ENCODE measurements at places on chromosomes 2 and 18.

GRCh38 chr2:34266908-34267697, 668.0 kb upstream of the FAM98A start:
- DNase-seq, result no peak

DNA sequence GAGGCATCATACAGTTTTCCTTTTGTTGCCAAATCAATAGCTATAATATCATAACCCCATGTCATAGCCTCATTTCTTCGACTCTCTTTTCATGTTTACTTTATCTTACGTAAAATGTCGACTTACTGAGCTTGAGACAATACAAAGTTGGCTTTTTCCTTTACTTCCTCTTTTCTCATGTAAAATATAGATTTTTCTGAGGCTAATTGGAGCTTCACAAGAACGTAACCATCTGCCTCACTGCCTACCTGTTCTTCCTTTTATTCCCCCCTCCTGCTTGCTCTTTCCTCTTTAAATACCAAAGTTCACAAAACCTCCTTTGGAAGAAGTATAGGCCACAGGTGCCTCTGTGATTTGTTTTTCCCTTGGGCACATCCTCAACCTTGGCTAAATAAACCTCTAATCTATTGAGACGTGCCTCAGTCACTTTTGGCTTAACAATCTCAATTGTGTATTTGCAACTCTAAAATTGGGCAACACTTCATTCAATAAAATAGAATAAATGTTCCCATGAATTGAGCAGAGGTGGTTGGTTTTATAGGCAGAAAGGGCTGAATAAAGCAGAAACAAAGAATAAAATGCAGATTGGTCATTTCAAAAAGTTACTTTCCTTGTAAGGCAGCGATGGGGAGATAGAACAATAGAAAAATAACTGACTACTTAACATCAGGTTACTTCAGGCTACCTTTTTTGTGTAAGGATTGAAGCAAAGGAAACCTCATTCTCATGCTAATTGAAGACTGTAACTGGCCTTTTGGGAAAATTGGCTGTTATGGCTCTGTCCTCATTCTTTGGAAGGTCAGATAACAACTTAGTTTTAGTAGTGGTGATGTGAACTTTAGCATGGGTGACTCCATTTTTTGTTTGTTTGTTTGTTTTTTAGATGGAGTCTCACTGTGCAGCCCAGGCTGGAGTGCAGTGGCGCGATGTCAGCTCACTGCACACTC, 21.3 kb downstream of the COMMD1 start:
- DNase-seq, result no peak

DNA sequence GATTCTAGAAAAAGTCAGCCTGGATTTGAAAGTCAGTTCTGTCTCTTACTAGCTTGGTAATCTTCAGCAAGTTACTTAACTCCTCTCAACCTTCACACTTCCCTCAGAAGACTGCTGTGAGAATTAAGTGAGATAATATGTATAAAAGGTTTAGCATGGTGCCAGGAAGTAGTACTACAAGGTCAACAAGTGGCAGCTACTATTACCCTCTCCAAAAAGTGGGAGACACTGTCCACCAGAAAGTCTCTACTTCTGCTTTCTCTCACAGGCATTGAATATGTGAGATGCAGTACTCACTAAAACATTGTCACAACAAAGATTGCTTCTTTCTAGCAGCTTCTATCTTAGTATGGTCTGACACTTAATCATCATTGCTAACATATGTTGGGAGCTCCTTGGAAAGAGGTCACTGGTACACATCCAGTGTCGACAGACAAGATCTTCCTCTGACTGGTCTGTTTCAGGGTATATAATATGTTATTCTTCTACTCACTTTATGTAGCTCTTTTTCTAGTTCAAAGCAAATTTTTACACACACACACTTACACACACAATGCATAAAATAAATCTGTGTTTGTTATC, 47.9 kb downstream of the DOCK10 start:
- DNase-seq, result no peak

- no peak for DNase-seq
Observed at GRCh38 chr18:43279015-43279744, 1.9 kb upstream of the SYT4 start.

DNA sequence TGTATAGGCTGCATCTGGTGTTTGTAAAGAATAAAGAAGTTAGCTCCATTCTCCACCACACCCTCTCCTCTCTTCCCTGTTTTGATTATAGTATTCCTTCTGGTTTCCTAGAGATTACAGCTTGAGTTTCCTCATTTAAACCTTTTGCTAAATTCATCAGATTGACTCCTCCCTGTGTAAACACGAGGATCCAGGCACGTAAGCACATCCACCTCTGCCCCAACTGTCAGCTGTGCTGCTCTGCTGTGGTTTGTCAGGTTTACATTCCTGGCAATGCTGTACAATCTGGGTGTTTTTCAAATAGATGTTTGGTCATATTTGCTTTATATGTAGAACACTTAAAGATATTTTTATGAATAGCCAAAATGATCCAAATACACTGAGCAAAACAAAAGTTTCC, 302.8 kb downstream of the PTGR3 start:
- DNase-seq, result no peak

DNA sequence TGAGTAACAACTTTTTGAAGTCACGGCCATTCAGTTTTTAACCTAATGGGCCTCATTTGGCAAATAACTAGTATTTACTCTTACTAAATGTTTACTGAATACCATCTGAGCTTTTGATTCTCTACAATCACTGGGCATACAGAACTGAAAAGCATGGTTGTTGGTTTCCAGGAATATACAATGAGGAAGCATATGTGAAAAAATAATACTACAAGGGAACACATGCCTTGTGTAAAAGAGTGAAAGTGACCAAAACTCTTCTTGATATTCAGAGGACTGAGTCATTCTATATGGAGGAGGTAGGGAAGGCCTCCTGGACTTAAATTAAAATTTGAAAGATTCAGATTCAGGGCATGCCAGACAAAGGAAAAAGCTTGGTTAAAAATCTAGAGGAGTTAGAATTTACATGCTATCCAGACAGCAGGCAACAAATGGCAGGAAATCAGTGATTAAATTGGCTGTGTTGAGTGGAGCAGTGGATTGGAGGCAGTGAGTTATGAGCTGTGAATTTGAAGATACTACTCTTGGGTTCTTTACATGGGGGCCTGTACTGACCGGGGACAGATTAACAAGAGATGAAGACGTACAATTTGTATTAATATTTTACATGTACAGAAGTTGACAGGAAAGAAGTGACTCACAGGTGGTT, 53.6 kb upstream of the NRXN1 start:
- DNase-seq, result no peak

- DNase-seq, result peak; percentile 89
Observed at GRCh38 chr18:70421471-70422390, 132.9 kb downstream of the SOCS6 start.

DNA sequence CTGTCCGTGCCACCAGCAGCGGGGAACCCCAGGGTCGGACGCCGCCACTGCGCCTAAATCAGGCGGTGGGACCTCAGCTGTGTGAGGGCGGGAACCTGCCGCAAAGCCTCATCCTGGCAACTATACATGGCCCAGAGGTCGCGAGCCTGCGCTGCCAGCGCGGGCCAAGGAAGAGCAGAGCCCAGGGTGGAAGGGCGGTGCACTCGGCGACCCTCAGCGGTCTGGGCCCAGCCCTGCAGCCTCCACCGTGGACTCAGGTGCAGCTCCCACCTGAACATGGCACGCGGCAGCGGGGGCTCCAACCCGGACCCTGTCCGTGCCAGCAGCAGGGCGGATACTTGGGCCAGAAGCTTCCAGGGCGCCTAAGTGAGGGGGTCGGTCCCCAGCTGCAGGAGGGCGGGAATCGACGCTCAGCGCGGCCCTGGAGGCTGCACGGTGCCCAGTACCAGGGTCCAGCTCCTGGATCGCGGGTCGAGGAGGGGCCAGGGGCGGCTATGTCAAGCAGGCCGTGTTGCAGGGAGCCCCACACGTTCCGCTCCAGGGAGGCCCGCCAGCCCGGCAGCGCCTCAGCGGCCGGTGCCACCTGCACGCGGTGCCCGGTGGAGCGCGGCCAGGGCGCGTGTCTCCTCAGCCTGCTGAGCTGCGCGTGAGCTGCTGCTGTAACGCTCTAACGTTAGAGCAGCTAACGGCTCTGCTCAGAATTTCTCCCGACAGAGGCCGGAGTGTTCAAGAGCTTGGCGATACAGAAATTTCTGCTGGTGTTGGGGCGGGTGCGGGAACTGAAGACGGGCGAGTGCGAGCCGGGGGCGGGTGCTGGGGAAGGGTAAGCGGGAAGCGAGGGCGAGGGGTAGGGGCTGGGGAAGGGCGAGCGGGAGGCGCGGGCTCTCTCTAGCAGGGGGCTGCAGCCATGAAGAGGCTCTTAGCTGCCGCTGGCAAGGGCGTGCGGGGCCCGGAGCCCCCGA, at the start of gene ANKRD30B:
Gene ANKRD30B (plus strand): TSS at position 660 of the 962 bp plus-strand sequence. CDS start 248 bp downstream, at position 908.
- DNase-seq, result peak; percentile 22

GRCh38 chr2:27255187-27255586, 7.7 kb downstream of the SLC30A3 start:
- DNase-seq, result no peak

DNA sequence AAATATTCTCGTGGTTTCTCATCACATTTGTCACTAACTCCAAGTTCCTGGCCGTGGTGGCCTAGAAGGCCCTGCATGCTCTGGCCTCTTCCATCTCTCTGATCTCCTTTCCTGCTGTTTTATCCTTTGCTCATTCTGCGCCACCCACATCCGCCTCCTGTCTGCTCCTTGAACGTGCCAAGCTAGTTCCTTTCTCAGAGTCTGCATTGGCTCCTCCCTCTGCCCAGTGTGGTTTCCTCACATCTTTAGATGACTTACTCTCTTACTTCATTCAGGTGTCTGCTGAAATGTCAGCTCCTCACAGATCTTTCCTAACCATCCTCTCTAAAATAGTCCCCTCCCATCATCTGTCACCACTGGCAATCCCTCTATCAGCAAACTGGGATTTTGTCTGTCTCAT, 158.6 kb upstream of the RBMS1 start:
- no peak for DNase-seq

- no peak for DNase-seq
Observed at GRCh38 chr18:76955524-76956170, 133.3 kb downstream of the ZNF236 start.

DNA sequence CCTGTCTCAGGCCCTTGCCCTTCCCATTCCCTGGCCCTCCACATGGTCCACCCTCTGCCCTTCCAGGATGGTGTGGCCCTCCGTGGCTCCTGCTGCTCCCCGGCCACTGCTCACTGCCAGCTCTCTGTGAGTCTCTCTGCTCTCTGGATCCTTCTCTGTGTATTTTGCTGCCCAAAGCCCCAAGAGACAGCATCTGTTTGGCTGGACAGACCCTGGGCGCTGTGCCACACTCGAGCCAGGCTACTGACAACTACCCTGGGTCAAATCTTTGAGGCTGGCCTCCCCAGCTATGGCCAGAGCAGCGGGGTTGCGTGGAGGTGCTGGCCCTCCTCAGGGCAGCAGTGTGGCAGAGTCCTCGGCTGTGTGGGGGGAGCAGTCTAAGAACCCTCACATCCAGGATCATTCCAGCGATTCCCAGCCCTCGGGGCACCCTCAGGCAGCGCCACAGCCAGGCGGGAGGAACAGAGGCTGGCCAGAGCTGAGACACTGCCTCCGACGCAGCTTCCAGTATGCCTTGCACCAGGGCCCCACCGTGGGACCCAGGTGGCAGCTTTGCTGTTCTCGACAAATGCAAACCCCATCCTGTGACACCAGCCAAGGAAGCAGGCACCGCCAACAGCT, 139.4 kb upstream of the GLI2 start:
- peak; percentile 38 for DNase-seq

GRCh38 chr2:42425697-42426096, 64.7 kb upstream of the COX7A2L start:
- no peak for DNase-seq

GRCh38 chr2:23828986-23829385, 97.9 kb downstream of the ATAD2B start:
- no peak for DNase-seq

- no peak for DNase-seq
Observed at GRCh38 chr2:28049899-28050298, 159.4 kb downstream of the BABAM2 start.

DNA sequence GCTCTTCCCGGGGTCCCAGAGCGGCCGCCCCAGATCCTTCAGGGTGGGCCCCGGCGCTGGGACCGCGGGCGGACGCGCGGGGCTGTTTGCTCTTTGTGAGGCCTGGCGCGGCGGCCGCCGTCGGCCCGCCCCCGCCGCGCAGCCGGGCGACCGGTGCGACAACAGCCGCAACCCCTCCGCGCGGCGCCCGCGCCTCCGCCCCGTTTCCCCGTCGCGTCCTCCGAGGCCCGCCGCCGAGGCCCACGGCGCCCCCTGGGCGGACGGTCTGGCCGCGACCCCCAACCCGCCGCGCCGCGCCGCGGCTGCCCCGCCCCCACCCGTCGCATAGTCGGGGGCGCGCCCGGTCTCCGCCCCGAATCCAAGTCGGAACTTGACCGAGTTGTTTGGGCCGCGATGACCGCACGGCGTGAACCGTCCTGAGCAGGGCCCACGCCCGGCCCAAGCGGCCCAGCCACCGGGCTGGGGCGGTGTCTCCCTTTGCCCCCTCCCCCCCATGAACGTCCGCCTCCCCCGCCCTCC, 448 bp downstream of the YPEL5 start:
- peak; percentile 44 for DNase-seq

- no peak for DNase-seq
Observed at GRCh38 chr18:13434854-13435253, 216.3 kb downstream of the LDLRAD4 start.

GRCh38 chr2:239381709-239382134, 19.1 kb downstream of the HDAC4 start:
- DNase-seq, result no peak

DNA sequence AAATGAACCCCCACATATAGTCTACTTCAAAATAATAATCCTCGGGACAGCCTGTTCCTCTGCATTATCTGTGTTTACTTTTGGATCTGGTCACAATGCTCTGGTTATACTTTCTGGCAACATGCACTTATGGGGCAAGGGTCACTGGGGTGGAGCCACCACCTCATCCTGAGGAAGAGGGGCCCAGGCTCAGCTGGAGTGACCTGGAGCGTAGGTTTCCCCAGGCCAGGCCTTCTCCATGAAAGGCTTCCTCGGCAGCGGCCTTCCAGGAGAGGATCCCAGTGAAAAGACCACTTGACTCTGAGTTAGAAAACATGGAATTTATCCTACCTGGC, 237.4 kb downstream of the SETBP1 start:
- no peak for DNase-seq

- DNase-seq, result peak; percentile 40
Observed at GRCh38 chr2:189164746-189165145, 14.8 kb downstream of the COL5A2 start.

GRCh38 chr18:13799396-13799795, 24.6 kb upstream of the MC5R start:
- DNase-seq, result no peak

Measured in AG20443 (cell line).